Thymus (tissue), 14 donors: ENCODE measurements at places on chromosomes 16 and 17. TPM values are rescaled to one million over a fixed set of nuclear protein-coding genes. Genes with fewer than 3 reads are reported as not detected.

Gene C16orf89
- total RNA-seq, result 1.4 TPM

Gene IL32
- total RNA-seq, result 175 TPM

DNA sequence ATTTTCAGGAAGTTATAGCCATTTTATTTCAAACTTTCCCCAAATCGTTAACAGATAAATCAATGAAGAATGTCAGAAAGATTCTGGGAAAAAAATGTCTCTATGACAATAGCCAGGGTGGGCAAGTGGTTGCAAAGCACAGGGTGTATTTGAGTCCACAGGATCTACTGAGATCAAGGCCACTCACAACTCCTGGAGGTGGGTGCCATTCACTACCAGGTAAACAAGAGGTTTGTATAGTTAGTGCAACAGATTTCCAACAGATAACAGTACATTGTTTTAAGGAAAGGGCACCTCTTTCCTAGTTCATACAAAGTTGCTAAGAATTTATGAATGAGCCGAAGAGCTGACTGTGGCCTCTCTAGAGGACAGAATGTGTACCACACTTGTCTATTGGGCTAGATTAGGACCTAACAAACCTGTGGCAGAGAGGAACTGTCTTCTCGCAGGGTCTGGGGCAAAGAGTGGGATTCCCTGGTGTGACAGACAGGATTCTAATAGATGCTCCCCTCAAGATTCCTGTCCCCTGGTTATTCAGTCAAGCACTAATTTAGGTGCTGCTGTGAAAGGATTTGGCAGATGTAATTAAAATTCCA is 52.0 kb upstream of the ZNF629 start:
- no peaks in the 10 kb centered on the region for H3K4me1 ChIP-seq
- no peak overlapping the region for H3K4me3 ChIP-seq
- no peaks in the 10 kb centered on the region for H3K27me3 ChIP-seq
- no peak overlapping the region for H3K27ac ChIP-seq
- H3K36me3 ChIP-seq, result no peaks in the 10 kb centered on the region

DNA sequence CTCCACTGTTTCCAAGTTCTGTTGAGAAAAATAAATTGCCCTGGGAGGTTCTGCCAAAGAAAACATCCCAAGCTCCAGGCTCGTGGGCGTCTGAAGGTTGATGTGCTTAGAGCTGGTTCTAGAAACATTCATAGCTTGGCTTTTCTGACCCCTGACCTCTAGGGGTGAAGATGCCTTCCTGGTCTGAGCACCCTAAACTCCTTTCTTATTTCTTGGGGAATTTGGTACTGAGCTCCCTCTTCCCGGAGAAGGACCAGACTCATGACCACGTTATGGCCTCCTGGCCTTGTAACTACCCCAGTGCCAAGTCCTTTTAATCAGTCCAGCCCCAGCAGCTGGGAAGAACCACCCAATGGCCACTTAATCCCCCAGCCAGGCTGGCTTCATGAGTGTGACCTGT is 66.4 kb downstream of the MYH11 start:
- H3K4me3 ChIP-seq, result no peak overlapping the region
- no peak overlapping the region for H3K27ac ChIP-seq
- no peaks in the 10 kb centered on the region for H3K27me3 ChIP-seq
- no peaks in the 10 kb centered on the region for H3K4me1 ChIP-seq
- DNase-seq, result no peak

Gene ZDHHC1
- total RNA-seq, result 0.52 TPM

- peak overlapping the region; percentile 79 for H3K27ac ChIP-seq
- H3K4me1 ChIP-seq, result peaks cover 12% of the 10 kb centered on the region
- no peak overlapping the region for H3K4me3 ChIP-seq
Measured at GRCh38 chr17:57868007-57868909, 18.4 kb upstream of the MRPS23 start.

DNA sequence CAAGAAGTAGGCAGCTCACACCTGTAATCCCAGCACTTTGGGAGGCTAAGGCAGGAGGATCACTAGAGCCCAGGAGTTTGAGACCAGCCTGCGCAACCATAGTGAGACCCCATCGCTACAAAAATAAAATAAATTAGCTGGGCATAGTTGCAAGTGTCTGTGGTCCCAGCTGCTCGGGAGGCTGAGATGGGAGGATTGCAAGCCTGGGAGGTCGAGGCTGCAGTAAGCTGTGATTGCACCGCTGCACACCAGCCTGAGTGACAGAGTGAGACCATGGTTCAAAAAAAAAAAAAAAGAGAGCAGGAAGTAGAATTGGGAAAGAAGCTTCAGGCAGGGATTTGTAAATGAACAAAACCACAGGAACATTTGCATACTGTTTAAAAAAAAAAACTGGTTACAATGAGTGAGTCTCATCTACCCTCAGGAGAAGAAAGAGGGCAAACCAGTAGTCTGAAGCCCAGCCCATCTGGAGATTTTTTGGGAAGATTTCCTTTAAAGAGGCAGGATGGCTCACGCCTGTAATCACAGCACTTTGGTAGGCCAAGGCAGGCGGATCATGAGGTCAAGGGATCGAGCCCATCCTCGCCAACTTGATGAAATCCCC is 7.9 kb downstream of the MPV17L start:
- DNase-seq, result no peak
- H3K36me3 ChIP-seq, result no peaks in the 10 kb centered on the region
- no peak overlapping the region for H3K27ac ChIP-seq
- no peak overlapping the region for H3K4me3 ChIP-seq
- no peaks in the 10 kb centered on the region for H3K27me3 ChIP-seq
- no peaks in the 10 kb centered on the region for H3K4me1 ChIP-seq

Gene PITPNM3
- total RNA-seq, result 0.33 TPM

GRCh38 chr17:43846963-43847371 is at the start of gene CD300LG:
Gene CD300LG (plus strand): TSS chr17:43847176. CDS start chr17:43847217, 41 bp downstream.
- H3K36me3 ChIP-seq, result no peaks in the 10 kb centered on the region
- H3K4me1 ChIP-seq, result no peaks in the 10 kb centered on the region
- H3K27ac ChIP-seq, result no peak within 1 kb of the TSS
- no peaks in the 10 kb centered on the region for H3K27me3 ChIP-seq
- no peak for DNase-seq
- no peak within 1 kb of the TSS for H3K4me3 ChIP-seq

Gene ZP2
- total RNA-seq, result 0.05 TPM

Gene CCL3
- 15.9 TPM for total RNA-seq

- H3K4me1 ChIP-seq, result peaks cover 48% of the 10 kb centered on the region
- no peak overlapping the region for H3K4me3 ChIP-seq
- DNase-seq, result no peak
- H3K36me3 ChIP-seq, result peaks cover 10% of the 10 kb centered on the region
- H3K27ac ChIP-seq, result no peak overlapping the region
- H3K27me3 ChIP-seq, result no peaks in the 10 kb centered on the region
Measured at GRCh38 chr17:68257934-68258333, 10.1 kb downstream of the AMZ2 start.

GRCh38 chr16:10121491-10121890 is 60.7 kb downstream of the GRIN2A start:
- no peaks in the 10 kb centered on the region for H3K36me3 ChIP-seq
- H3K4me1 ChIP-seq, result no peaks in the 10 kb centered on the region
- no peaks in the 10 kb centered on the region for H3K27me3 ChIP-seq
- DNase-seq, result no peak

- H3K4me3 ChIP-seq, result no peak overlapping the region
- no peaks in the 10 kb centered on the region for H3K27me3 ChIP-seq
- H3K36me3 ChIP-seq, result peaks cover 6% of the 10 kb centered on the region
- H3K27ac ChIP-seq, result no peak overlapping the region
Measured at GRCh38 chr17:80653856-80654255, 109.2 kb downstream of the RPTOR start.

DNA sequence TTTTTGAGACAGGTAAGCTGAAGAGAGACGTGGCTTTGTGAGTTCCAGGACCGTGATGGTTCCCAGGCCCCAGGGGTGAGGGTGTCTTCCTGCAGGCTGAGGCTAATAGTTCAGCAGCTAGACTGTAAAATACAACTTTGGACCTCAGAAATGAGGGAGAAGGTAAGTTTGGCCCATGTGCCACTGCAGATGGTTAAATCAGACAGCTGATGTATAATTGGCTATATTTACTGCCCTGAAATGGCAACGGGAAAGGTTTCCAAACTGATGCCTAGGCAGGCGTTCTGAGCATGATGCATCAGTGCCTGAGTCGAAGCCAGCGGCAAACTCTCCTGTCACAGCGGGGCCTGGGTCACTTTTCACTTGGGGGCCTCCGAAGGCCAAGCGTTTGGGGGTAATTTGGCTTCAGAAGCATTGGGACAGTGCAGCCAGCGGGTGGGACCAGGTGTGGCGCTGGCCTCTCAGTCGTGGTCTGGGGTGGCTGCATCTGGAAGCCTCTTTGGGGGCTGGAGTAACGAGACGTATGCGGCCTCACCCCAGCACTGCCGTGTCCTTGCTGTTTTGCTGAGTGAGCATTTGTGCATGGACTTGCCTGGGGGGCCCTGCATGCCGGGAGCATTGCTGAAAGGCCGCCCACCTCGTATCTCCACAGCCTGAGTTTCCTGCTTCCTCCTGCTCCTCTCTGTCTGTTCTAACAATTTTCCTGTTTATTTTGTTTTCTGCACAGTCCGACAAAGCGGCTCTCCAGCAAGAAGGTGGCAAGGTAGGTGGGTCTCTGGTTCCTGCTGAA is 31.2 kb upstream of the CAPN15 start:
- no peaks in the 10 kb centered on the region for H3K27me3 ChIP-seq
- no peak for DNase-seq
- peaks cover 3% of the 10 kb centered on the region for H3K4me1 ChIP-seq

Gene MRC2
- 9.0 TPM for total RNA-seq

DNA sequence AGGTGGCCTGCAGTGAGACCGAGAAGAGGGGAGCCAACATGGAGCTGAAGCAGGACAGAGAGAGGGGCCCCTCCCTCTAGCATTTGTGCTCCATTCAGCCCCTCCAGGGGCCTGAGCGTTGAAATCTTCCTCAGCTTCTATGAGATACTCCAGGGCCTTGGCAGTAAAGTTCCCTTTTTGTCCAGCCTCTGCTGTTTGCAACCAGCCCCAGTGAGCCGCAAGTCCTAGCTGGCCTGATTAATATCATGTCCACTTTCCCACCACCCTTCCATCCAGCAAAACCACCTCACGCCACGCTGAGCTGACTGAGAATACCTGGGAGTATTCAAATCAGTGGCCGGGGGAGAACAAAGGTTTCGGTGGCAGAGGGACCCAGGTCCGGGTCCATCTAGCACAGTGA is 11.7 kb upstream of the RPH3AL start:
- H3K4me1 ChIP-seq, result no peaks in the 10 kb centered on the region
- H3K36me3 ChIP-seq, result no peaks in the 10 kb centered on the region

- no peak for DNase-seq
- peak overlapping the region; percentile 2 for H3K27ac ChIP-seq
- H3K36me3 ChIP-seq, result peaks cover 6% of the 10 kb centered on the region
- H3K27me3 ChIP-seq, result no peaks in the 10 kb centered on the region
- peaks cover 6% of the 10 kb centered on the region for H3K4me1 ChIP-seq
Measured at GRCh38 chr17:27651411-27652345, 20.7 kb downstream of the LGALS9 start.

- H3K4me3 ChIP-seq, result no peak overlapping the region
- H3K27me3 ChIP-seq, result no peaks in the 10 kb centered on the region
- no peak for DNase-seq
- no peaks in the 10 kb centered on the region for H3K36me3 ChIP-seq
- H3K27ac ChIP-seq, result no peak overlapping the region
Measured at GRCh38 chr17:13940858-13941665, 128.2 kb upstream of the COX10 start.

Gene CMTM2
- total RNA-seq, result 0.94 TPM

- H3K4me3 ChIP-seq, result peak overlapping the region; percentile 45
- peak; percentile 30 for DNase-seq
- no peak overlapping the region for H3K27ac ChIP-seq
Measured at GRCh38 chr17:43779145-43780125, 658 bp upstream of the DUSP3 start.

- DNase-seq, result no peak
- H3K4me3 ChIP-seq, result no peak overlapping the region
- H3K4me1 ChIP-seq, result peaks cover 43% of the 10 kb centered on the region
- peaks cover 9% of the 10 kb centered on the region for H3K36me3 ChIP-seq
Measured at GRCh38 chr16:50275428-50276325, 9.3 kb downstream of the ADCY7 start.

DNA sequence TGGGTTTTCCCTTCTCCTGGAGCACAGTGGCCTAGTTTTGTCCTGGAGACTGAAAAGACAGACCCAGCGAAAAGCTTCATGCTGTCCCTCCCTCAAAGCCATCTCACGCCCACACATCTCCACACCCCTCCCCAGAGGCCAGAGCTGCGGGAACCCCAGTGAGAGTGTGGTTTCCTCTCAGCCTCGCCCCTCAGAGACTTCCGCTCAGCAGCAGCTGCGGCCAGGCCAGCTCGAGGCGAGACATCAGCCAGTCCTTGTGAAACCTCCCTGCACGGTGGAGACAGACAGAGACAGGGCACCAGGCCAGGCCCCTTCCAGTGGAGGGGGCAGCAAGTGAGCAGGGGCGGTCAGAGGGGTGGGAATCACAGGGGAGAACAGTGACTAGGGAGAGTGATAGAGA is 77.0 kb upstream of the TNRC6C start:
- DNase-seq, result no peak
- H3K4me3 ChIP-seq, result peak overlapping the region; percentile 25

GRCh38 chr17:81140018-81140417 is 25.3 kb upstream of the PVALEF start:
- no peak for DNase-seq
- no peak overlapping the region for H3K4me3 ChIP-seq
- H3K4me1 ChIP-seq, result no peaks in the 10 kb centered on the region
- H3K36me3 ChIP-seq, result no peaks in the 10 kb centered on the region

DNA sequence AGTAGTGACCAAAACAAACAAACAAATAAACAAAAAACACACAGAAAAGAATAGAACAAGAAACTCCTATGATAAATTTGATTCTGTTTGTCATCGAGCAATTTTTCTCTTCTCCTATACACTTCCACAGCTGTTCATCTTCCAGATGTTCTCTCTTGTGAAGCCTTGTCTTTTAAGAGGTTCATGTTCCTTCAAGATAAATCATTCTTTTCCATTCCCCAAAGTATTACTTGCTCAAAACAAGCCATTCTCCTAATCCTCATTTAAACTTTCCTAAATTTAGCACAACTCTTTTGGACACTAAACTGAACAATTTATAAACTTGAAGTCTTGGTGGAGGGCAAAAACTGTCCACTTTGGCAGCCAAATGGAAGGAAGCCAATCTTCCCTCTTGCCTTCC is 103.3 kb downstream of the ABCA8 start:
- no peaks in the 10 kb centered on the region for H3K36me3 ChIP-seq
- no peaks in the 10 kb centered on the region for H3K4me1 ChIP-seq
- no peak overlapping the region for H3K4me3 ChIP-seq
- H3K27ac ChIP-seq, result no peak overlapping the region
- DNase-seq, result no peak

GRCh38 chr16:69395859-69396186 is 10.0 kb upstream of the TERF2 start:
- no peaks in the 10 kb centered on the region for H3K4me1 ChIP-seq
- H3K36me3 ChIP-seq, result no peaks in the 10 kb centered on the region
- H3K4me3 ChIP-seq, result no peak overlapping the region
- H3K27ac ChIP-seq, result no peak overlapping the region
- DNase-seq, result no peak
